ENCODE measurements at places on chromosomes 5 and 9.

DNA sequence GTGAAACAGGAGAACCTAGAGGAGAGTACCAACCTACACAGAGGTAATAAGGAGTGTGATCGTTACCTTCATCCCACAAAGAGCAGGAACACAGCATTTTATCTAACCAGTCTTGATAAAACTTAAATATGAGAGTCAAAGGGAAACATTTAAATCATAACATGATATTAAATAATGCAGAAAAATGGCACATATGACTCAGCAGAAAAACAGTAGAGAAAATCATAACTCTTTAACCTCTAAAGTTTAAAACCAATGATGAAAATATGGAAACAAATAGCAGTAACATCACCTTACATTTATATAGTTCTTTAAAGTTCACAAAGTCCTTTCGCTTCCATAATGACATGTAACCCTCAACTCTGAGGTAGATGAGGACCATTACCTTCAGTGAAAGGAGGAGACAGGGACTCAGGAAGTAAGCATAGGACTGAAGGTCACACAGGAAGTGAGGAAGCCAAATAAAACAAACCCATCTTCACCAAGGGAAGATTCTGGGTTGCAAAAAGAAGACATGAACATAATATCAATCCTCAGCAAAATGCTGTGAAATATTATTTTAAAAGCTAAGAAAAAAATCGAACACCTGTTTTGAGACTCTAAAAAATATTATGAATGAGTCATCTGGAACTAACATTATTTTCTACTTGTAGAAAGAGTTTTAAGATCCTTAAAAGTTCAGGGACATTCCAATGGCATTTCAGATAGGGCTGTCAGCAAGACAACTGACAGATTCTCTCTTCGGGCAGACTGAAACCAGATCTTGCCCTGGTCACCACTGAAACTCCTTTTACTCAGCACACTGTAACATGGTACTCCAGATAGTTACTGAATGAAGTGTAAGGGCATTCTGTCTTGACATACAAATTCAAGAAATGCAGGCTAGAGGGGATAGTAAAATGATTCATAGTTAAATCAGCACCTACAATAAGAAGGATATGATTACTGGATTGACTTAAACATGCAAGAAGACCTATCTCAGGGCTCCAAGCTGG lies 148.5 kb downstream of the EPB41L4A start:
- DNase-seq: no peak

DNA sequence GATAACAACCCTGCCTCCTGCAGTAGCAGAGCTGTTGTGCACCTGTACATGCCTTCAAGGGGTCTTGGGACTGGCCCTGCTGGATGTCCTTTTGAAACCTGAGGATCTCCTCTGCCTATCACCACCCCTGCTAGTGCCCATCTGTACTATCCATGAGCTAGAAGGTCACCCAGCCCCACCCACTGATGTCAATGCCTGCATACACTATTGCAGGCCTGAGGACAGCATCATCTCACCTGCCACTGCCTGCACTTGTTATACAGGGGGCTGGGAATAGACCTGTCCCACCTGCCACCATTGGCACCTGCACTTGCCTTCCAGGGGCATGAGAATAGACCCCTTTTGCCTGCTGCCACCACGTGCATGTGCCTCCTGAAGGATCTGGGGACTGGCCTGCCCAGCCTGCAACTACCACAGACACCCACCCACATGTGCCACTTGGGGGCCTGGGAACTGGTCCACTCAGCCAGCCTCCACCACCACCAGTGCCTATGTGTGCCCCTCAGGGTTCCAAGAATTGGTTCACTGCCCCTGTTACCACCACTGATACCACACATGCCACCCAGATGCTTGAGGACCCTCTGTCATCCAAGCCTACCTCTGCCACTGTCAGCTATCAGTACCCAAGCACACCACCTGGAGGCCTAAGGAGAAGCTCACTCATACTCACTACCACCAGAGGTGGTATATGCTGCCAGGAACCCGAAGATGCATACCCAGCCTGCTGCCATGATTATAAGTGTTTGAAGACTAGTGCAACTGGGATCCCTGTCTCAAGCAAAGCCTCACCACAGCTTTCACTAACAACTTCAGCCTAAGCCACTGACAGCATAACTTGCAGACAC lies 159.7 kb downstream of the SGCD start:
- no peak for DNase-seq

DNA sequence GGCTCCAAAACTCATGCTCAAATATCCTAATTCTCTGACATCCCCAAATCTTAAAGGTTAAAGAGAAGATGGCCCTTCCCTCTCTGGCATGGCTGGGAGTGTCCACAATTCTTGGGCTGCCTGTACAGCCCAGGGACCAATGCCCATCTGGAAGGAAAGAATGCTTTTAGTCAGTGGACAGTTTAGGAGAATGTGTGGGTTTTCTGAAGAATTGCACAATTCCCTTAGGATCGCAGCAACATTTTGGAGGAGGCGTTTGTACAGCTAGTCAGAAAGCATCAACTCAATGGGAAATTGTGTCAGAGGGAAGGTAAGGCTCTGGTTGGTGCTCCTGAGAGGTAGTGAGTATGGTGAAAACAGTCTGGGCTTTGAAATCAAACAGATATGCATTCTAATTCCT lies 15.0 kb downstream of the FAM193B start:
- no peak for DNase-seq

DNA sequence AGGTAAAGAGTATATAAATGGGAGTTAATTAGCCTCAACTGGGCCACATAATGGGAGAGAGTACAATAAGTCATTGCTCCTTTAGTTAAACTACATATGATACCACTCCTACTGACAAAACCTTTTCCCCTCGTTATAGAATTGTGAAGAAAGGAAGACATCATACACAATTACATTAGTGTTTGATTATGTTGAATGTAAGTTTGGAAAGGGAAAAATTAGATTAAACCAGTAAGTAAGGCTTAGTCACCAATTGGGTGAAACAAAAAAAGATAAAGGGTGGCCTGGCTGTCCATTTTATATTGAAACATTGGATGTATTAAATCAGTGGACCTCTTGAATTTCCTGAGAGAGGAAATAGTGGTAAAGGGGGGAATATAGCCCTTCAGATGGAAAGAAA lies 464.3 kb upstream of the PAPPA start:
- no peak for DNase-seq
